Kidney (tissue), 22 donors: ENCODE measurements at places on chromosomes 3 and 15. TPM values are rescaled to one million over a fixed set of nuclear protein-coding genes. Genes with fewer than 3 reads are reported as not detected.

Gene STAC
- 3.2 TPM for polyA plus RNA-seq

Gene GP5
- polyA plus RNA-seq, result not detected

Gene MESP2
- polyA plus RNA-seq, result 0.24 TPM

Gene BTBD1
- 29.1 TPM for polyA plus RNA-seq

Gene NTRK3
- 8.9 TPM for polyA plus RNA-seq

- DNase-seq, result no peak
Observed at GRCh38 chr3:111694471-111694870, 99.3 kb upstream of the ZBED2 start.

DNA sequence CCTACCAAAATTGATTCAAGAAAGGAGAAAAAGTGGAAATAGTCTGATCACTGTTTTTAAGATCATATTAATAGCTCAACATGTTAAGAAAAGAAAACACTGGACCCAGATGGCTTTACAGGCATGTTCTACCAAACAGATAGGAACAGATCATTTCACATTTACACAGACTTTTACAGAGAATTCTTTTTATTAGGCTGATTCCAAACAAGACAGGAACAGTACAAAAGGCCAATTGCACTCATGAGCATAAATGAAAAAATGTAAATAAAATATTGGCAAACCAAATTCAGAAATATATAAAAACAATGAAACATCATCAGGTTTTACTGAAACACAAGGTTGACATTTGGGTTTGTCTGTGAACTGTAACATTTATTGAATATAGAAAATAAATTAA lies 106.5 kb downstream of the WNT5A start:
- DNase-seq, result no peak

DNA sequence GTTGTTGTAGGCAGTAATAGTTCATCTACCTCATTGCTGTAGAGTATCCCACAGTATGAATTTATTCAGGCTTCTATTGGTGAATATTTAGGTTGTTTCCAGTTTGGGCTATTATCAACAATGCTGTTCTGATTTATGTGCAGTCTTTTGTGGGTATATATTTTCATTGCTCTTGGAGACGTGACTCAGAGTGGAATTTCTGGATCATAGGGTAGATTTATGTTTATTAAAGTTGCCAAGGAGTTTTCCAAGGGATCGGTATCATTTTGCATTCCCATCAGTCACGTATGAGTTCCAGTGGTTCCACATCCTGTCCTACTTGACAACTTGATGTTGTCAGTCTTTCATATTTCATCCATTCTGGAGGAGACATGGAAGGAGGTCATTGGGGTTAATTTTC lies 8.4 kb upstream of the HRH1 start:
- no peak for DNase-seq

GRCh38 chr3:41141433-41142167 lies 57.7 kb upstream of the CTNNB1 start:
- DNase-seq, result no peak

DNA sequence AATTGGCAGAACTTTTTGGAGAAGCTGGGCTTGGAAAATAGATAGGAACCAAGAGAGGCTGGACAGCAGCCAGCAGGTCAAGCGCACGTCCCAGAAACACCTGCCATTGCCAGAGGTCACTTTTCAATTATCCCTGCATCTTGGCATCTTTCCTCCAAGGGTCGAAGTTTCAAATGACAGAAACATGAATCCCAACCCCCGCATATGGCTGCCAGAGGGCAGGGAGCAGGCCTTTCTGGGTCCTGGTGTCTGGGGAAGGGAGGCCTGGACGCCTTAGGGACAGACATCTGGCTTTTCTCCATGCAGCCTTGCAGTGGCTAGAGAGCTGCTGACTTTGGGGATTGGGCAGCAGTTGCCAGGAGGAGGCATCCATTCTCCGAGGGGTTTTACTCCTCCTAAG lies 164.5 kb upstream of the TPM1 start:
- no peak for DNase-seq

DNA sequence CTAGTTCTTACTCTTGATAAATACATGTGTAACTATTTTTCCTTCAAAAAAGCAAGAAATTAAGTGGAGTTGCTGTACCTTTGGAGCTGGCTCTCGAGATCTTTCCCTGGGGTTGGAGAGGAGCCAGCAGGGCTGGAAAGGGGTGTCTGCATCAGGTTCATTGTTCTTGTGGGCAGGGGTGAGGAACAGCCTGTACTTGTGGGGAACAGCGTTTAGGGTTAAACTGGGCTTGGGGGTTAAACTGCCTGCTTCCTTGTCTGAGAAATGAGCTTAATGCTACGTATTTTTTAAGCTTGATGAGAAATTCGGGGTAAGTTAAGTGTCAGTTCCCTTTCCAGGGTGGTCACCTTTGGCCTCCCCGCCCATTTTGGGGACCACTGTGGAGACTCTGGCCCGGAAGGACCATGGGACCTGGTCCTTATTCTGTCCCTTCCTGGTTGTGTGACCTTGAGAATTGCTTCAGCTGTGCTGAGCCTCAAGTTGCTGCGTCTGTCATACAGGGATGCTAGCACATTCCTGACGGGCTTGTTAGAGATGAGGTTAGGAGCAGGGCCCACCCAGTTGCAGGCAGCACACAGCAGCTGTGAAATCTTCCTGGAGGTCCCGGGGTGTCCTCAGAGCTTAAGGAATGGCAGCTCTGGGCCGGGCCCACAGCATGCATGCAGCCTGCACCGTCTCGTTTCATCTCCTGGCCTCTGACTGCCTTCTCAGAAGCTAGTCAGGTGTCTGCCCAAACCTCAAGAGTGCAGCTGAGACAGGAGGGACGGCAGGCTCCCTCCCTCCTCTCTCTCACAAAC lies 11.6 kb downstream of the H1-8 start:
- no peak for DNase-seq

DNA sequence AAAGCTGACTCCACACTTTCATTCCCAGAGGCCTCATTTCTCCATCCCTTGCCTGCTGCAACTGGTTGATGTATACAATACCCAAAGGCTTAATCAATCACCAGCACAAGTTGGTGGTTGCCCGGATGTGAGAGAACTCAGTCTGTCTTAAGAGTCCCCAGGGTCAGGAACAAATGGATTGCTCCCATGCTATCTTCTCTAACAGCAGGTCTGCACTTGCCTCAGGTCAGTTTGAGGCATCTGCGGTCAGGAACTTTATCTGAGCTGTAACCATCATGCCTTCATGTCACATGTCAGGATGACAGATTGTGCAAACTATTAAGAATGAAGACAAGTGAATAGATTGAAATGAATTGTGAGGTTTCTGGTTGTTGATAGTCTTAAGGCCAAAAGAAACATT lies 56.1 kb downstream of the BFSP2 start:
- DNase-seq, result no peak

DNA sequence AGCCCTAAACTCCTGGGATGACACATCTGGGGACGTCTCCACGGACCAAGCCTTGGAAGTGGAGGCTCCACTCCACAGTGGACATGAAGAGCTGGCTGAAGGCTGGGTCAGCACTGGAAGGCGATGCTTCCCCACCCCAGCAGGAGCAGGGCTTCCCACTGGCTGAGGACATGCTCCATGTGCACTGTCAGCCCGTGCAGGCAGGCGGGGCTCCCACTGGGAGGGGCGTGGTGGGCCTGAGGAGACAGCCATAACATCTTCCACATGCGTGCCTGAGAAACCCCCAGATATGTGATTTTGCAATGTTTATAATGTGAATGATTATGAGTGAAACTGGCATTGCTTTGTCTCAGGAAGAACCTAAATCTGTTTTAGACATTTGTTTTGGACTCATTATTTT lies 231.3 kb downstream of the KLF13 start:
- no peak for DNase-seq

DNA sequence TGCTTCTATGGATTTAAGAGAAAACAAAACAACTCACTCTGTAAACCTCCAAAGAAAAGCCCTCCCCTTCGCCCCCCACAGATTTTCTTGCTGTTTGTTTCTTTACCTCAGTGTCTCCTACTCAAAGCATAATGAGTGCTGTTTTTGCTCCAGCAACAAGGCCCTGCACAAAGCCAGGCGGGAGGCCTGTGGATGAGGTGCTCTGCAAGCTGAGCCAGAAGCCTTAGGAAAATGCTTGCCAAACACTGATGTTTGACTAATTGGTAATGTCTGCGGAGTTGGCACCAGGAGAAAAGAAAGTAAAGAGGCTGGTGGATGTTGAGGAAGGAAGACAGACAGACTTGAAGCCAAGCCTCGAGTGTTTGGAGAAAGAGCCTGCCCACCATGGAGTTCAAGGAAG lies 99.7 kb downstream of the RARB start:
- no peak for DNase-seq

DNA sequence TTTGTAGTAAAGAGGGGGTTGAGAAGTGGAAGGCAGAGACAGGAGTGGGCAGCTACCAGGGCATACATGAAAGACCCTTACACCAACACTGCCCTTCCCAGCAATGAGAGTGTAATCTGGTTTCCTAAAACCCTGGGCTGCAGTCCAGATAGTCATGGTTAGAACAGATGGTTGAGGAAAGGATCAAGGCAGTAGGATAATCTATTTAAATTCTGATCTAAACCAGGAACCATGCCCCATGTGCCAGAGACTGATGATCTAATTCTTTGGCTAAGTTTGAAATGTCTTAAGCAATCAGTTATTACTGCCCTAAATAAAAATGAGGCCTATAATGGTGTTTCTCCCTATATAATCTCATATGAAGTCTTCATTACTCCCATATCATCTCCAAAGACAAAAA lies 59.6 kb downstream of the PRTG start:
- DNase-seq, result no peak

DNA sequence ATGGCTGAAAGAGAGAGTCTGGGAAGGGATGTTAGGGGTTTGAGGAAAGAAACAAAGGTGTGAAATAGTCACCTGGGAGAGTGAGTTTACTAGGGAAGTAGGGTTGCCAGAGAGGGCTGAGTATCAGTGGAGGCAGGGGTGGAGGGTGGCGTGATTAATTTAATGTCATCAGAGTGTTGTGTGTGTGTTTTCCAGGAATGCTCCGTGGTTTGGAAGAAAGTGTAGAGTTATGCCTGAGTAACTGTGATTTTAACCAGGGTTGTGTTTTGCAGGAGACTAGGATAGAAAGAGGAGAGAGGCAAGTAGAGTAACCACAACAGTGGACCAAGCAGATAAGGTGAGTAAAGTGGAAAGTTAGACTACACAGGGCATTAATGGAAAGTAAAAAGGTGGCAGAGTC lies 27.2 kb downstream of the PLD1 start:
- DNase-seq, result no peak

DNA sequence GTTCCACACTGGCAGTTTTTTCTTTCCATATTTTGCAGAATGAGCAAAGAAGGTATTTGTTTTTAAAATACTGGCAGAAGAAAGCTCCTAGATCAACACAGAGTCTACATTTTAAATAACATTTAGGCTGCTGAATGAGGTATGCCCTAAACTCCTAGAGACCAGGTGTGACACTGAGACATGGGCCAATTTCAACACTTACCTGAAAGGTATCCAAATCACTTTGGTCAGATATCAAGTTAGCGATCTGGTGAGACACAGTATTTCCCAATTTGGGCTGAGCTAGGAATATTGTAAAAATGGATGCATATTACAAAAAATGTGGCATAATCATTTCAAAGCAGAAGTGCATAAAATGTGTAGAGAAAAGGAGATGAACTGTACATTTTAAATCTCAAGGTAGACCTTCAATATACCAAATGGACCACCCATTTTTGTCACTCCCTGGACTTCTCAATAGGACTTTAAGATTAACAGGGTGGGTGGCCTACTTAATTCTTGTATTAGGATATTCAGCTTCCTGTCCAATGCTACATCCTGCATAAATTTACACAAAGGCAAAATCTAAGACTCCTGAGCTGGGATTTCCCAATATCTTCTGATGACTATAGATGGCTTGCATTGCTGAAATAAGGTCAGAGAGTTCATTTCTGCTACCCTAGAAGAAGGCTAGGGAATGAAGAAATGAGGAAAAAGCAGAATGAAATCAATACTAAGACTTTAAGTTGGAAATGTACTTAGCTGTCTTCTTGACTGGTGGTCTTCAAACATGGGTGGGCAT lies 487.8 kb downstream of the FOXP1 start:
- no peak for DNase-seq

- no peak for DNase-seq
Observed at GRCh38 chr3:97070302-97070701, 255.9 kb downstream of the EPHA6 start.

- no peak for DNase-seq
Observed at GRCh38 chr3:40679290-40679689, 154.5 kb downstream of the ZNF621 start.
